ENCODE measurements at places on chromosomes 11 and 22.

DNA sequence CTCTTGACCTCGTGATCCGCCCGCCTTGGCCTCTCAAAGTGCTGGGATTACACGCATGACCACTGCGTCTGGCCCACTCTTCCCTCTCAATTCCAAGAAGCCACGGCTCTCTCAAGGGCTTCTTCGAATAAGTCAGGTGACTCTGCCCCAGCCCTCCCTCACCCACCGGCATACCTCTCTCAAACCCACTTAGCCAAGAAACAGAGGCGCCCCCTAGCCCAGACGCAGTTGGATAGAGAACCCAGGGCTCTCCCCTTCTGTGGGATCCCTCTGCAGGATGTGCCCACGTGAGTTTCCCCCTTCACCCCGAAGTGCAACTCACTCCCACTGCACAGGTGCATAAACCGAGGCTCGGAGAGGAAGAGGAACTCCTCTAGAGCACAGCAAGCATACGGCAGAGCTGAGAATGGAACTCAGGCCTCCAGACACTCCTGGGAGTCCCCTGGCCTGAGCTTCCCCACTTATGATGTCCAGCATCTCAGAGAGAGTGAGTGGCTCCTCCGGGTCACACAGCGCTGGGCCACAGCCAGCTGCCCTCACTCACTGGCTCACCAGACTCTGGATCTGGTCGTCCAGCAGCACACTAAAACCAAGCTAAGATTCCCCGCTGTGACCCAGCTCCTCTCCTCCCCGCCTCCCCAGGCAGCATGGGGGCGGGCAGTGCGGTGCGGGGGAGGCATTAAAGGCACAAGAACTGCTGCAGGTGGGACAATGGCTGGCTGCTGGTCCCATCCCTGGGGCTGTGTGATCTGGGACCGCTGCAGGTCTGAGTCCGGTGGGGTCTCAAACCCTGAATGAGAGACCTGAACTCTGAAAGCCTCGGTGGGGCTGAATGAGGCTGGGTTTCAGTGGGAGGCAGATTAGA, 16.8 kb upstream of the RGL4 start:
- DNase-seq: no peak

GRCh38 chr11:61967924-61968757, 707 bp upstream of the FTH1 start:
- DNase-seq: no peak

DNA sequence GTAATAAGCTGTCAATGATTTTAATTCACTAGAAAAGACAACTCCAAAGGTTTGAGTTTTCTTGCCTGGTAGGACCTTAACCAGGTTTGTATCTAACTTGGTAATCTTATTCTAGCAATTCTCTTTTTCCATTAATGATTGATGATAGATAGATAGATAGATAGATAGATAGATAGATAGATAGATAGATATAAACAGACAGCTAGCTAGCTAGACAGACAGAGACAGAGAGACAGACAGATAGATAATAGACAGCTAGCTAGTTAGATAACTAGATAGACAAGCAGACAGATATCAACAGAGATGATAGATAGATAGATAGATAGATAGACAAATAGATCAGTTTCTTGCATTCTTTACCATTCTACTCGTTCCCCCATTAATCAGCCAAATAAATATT, 15.3 kb downstream of the TMPRSS6 start:
- DNase-seq: no peak

- DNase-seq: no peak
Measured at GRCh38 chr11:92257536-92257935, 32.9 kb downstream of the FAT3 start.

DNA sequence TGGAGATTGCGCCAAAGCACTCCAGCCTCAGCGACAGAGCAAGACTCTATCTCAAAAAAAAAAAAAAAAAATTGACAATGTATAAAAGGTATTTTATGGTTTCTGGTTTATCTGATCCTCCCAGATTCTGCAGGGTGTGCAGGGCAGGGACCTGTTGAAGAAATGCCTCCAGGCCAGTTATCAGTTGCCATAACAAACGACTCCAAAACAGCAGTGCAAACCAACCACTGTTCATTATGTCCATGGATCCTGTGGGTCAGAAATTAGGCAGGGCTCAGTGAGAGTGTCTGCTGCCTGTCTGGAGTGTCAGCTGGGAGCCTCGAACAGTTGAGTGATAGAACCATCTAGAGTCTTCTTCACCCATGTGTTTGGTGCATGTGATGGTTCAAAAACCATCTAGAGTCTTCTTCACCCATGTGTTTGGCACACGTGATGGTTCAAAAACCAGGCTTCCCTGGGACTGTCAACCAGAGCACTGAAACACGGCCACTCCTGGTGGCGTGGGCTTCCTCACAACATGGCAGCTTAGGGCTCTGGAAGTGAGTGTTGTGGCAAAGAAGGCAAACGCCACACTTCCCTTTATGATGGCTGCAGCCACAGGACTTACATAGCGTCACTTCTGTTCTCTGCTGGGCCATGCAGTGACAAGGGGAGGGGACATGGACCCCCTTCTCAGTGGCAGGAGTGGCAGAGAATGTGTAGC, 115.1 kb upstream of the CRYBB3 start:
- DNase-seq: no peak

GRCh38 chr22:47540011-47540410, 777.6 kb downstream of the TBC1D22A start:
- DNase-seq: no peak

GRCh38 chr11:45675646-45676045, 10.2 kb upstream of the CHST1 start:
- DNase-seq: no peak

DNA sequence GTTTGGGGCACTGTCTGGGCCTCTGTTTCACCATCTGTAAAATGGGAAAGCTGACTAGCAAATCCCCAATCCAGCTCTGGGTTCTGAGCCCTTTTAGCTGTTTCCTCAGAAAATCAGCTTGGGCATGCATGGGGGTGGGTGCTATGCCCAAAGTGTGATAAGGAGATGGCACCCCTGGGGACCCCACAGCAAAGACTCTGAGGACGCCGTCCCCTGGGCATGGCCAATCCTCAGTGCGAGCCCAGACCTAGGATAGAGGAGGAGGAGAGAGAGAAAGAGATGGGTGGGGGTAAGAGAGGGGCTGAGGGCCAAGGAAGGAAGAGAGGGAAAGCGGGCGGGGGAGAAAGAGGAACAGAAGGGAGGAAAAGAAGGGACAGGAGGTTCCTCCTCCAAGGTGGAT, 31.8 kb downstream of the TPBGL start:
- DNase-seq: no peak

DNA sequence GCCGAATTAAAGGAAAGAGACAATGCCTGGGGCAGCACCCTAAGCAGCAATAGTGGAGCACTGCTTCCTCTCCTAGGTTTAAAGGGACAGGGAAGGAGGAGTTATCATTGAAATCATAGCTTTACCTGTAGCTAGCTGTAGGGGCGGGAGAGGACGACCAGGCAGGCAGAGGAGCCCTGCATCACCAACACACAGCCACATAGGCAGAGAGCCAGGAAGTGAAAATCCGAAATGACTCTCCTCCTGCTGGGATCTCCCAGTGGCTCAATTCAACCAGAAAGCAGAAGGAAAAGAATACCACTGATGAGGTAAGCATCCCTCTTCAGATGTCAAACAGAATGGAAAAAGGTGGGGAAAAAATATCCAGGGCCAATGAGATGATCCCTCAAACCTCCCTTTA, 20.4 kb downstream of the MRGPRX4 start:
- no peak for DNase-seq

DNA sequence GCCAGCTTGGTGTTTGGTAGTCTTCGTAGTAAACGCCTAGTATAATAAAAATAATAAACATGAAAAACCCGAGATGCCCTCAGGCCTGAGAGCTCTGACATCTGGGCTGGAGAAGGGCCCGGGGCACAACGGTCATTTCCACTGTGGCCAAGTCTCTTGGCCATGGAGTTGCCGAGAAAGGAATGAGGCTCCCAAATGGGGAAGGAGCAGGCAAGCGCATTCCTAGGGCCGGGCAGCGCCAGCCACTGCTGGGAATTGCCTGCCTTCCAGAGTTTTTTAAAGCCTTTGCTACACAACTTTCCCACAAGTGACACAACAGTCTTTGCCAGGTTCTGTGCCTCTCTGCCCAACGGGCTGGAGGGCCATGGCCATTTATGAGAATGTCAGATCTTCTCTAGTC, 103.4 kb downstream of the NAV2 start:
- no peak for DNase-seq

GRCh38 chr11:70677232-70677916, 279.0 kb downstream of the CTTN start:
- no peak for DNase-seq

DNA sequence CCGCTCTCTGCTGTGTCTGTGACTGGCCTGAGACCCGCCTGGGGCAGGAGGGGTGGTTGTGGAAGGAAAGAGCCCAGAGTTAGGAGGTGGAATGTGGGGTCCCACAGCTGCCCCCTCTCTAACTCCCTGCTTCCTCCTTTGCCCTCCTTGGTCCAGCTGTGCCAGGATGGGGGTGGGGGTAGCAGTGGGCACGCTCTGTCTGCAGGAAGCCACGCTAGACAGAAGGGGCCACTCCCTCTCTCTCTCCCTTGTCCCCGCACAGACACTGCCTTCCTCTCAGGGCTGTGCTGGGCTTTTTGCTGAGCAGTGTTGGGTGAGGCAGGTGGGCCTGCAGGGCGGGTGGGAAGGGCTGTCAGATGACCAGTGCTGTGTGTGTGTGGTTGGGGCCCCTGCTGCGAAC, 2.0 kb upstream of the SOX10 start:
- DNase-seq: no peak

GRCh38 chr11:83819931-83820549, 533.9 kb upstream of the CCDC90B start:
- no peak for DNase-seq

DNA sequence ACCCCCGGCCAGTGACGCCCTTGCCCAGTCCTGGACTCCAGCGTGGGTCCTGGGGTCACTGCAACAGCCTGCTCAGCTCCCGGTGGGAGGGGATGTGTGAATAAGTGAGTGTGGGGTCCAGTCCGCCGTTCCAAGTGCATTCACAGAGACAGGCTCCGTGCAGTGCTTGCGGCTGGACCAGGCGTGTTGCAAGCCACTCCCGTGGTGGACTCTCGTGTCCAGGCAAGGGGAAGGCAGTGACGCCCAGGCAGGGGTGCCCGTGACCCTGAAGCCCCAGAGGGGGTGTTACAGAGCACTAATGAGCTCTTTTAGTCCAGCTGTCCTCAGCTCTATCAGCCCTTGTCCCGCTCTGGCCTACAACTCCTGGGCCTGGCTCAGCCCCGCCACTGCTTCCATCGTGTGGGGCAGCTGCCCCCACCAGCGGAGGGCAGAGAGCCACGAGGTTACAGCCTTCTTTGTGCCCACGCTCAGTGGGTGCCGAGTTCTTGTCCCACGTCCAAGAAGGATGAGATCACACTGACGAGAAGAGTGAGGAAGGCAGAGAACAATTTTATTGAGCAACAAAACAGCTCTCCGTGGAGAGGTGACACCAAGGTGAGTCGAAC, 1807.5 kb downstream of the LRRC4C start:
- no peak for DNase-seq

GRCh38 chr22:39825661-39826102, 67.9 kb downstream of the ENTHD1 start:
- no peak for DNase-seq
